ENCODE measurements at places on chromosomes 16 and 17.

GRCh38 chr16:10600782-10601443 is 20.5 kb upstream of the EMP2 start:
- no peak for DNase-seq

DNA sequence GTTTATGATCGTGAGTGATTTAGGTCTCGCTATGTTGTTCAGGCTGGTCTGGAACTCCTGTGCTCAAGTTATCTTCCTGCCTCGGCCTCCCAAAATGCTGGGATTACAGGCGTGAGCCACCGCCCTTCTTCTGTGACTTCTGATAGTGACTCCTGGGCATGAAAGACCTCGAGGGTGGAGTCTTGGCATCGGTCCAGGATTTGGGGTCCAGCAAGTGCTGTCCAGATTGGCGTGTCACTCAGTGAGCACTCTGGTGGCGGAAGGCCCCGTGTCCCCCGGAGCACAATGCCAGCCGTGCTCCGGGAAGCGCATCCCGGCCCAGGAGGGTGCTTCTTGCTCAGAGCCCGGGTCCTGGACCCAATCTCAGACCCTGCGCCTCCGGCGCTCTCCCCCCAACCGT is 6.8 kb downstream of the OR1F1 start:
- no peak for DNase-seq

GRCh38 chr16:46620266-46621005 is 743 bp downstream of the SHCBP1 start:
- DNase-seq = no peak

- no peak for DNase-seq
Measured at GRCh38 chr16:53829186-53829747, 125.3 kb downstream of the FTO start.

Measured in CD4-positive, alpha-beta T cell treated with Interleukin-10 for 1 hour (primary cell).